Activated CD4-positive, CD25-positive, alpha-beta regulatory T cell treated with anti-CD3 and anti-CD28 coated beads, Interleukin-2, amount 50 U/mL, for 24 hours (primary cell): ENCODE measurements at places on chromosomes 11 and 22.

DNA sequence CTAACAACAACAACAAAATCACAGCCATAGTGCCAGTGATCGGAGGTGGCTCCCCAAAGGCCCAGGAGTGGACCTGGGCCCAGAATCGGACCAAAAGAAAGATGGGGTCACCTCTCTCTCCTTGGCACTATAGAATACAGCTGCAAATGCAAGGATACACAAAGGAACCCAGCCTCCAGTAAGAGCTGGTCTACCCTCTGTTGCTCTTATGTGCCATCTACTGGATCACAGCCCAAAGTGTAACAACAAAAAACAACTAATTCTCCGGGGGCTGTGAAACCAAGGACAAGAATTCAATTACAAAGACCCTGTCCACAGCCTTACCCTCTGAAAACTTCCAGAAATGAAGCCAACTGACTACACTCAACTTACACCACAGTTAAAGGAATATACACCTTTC, 21.6 kb downstream of the OR8G5 start:
- ATAC-seq, result no peak

GRCh38 chr11:72782081-72782920, 11.5 kb downstream of the STARD10 start:
- peak; percentile 11 for ATAC-seq

GRCh38 chr22:45511847-45512261, 9.2 kb downstream of the FBLN1 start:
- no peak for ATAC-seq

GRCh38 chr22:41563051-41563711, 2.4 kb downstream of the CSDC2 start:
- ATAC-seq, result no peak

- no peak for ATAC-seq
These were observed 98.0 kb upstream of the SOX6 start for GRCh38 chr11:16454289-16454863.

DNA sequence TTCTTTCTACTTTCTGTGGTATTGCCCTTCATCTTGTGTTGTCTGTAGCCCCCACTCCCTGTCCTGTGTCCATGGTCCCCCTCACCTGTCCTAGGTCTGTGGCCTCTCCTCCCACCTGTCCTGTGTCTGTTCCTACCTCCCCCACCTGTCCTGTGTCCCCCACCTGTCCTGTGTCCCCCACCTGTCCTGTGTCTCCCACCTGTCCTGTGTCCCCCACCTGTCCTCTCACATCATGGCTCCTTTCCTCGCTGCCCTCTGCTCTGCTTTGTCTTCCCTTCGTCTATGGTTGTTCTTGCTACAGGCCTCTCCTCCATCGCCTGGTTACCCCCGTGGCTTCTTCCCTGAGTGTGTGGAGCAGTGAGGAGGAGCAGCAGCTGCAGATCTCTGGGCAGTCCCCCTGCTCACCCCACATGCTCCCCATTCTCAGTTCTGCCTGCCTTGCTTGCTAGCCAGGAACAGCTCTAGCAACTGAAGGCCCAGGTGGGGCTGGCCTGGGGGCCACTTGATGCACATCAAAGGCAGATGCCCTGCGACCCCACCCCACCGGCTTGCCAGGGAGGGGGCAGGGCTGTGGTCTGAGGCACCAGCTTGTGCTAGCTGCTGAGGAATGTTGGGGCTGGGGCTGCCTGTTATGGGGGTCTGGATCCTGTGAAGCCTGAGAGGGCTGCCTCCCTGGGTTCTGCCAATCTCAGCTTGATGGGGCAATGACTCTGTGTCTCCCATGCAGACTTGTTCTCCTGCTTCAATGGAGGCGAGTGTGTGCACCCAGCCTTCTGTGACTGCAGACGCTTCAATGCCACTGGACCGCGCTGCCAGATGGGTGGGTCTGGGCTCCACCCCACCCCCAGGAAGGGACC, 5.6 kb downstream of the OTOG start:
- ATAC-seq, result no peak

GRCh38 chr11:77560605-77561004, 29.1 kb upstream of the AQP11 start:
- ATAC-seq, result no peak

- ATAC-seq, result no peak
These were observed 13.3 kb upstream of the LIPT2 start for GRCh38 chr11:74506823-74507222.

GRCh38 chr22:38138961-38139360, 28.5 kb upstream of the BAIAP2L2 start:
- ATAC-seq, result no peak

GRCh38 chr11:45852712-45853101, 5.4 kb downstream of the CRY2 start:
- ATAC-seq, result no peak

GRCh38 chr22:24758164-24758799, 16.2 kb downstream of the PIWIL3 start:
- no peak for ATAC-seq

- ATAC-seq, result no peak
These were observed 14.5 kb downstream of the DCHS1 start for GRCh38 chr11:6640985-6641701.
